Fibroblast of skin of right quadriceps (primary cell): ENCODE measurements at places on chromosomes 12 and 14.

GRCh38 chr12:1977109-1977508, 27.1 kb downstream of the DCP1B start:
- no peak for DNase-seq

GRCh38 chr12:104863296-104863948, 94.7 kb downstream of the SLC41A2 start:
- peak; percentile 75 for DNase-seq

- no peak for DNase-seq
These were observed 12.1 kb downstream of the FGD6 start for GRCh38 chr12:95205016-95205624.

- DNase-seq = no peak
These were observed 12.0 kb downstream of the MGP start for GRCh38 chr12:14873440-14874185.

DNA sequence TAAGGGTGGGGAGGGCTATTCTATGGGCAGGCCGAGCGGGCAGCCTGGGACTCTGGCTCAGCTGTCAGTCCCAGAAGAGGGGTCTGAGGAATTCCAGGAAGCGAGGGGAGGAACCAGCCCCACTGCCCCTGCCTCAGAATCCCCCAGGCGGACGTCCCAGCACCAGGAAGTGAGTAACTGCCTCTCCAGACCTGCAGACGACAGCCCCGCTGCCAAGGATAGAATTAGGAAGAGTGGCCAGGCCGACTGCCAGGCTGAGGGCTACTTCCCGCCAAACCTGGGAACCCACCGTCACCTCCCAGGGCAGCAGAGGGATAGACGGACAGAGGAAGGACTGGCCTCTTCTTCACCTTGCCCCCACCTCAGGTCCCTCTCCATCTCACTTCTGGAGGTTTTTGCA, 6.7 kb upstream of the BDKRB2 start:
- DNase-seq = no peak

DNA sequence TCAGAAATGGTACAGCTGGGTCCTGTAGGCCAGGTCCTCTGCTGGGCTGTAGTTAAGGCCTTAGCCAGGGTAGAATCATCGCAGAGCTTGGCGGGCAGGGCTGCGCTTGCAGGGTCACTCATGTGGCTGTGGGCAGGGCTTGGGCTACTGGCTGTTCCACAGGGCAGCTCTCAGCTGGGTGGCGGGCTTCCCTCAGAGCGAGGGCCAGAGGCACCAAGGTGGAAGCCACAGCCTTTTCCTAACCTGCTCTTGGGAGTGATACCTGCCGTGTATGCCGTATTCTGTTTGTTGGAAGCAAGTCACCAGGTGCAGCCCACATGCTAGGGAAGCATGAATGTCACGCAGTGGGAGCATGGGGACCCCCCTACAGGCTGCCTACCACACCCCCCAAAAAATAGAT, 69.8 kb upstream of the RIN3 start:
- DNase-seq = no peak

DNA sequence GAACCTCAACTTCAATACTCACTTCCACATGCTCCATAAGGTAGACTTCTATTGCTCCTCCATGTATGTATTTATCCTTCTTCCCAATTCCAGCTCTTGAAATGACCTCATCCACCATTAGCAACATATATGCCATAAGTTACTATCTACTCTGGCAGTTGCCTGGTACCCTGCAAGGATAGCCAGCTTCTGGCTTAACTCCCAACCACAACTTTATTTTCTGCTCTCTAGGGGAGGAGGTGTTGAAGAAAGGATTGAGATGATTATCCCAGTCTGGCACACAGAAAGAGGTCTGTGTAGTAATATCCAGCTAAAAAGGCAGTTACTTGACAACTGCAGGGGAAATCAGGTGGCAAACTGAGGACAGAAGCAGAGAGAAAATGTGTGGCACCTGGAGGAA, 71.5 kb upstream of the MDM1 start:
- DNase-seq = peak; percentile 53

DNA sequence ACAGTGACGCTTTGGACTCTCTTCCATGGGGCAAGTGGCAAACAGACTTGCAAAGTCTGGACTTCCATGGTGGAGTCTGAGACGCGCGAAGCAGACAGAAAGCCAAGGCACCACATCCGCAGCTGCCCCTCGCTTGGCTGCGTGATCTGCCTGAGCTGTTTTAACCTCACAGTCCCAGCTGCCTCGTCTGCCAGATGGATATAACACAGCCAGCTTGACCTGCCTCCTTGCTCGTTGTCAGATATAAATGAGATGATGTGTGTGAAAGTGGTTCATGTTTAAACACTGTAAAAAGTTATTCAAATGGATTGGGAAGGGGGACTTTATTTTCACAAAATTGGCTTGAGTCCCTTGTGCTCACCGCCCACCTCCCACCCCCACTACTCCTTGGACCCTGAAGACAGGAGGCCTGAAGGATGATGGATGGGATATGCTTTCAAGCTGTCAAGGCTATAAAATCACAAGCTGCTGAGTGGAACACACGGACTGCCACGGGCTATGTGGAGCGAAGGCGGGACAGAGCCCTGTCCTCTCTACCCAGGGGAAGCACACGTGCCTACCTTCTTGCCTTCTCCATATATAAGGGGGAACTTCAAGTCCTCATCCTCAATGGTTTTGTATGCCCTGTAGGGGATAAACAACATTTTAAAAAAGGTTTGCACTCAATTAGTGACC, 226.9 kb downstream of the MON2 start:
- DNase-seq = no peak

DNA sequence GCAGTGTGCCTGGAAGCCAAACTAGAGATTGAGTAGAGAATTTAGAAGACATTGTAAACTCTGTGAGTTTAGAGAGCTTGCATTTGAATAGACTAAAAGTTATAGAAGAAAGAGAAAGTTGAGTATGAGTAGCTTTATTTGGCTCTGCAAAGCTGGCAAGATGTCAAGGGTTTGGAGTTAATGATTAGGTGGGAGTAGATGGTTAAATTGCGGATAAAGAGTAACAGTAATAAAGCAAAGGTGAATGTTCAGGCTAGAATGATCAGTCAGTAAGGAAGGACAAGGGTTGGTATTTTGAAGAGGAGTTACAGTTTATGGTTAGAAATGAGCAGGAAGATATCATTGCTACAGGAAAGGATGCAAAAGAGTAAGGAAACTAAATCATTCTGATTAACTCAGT, 5.2 kb downstream of the PPM1A start:
- DNase-seq = no peak

DNA sequence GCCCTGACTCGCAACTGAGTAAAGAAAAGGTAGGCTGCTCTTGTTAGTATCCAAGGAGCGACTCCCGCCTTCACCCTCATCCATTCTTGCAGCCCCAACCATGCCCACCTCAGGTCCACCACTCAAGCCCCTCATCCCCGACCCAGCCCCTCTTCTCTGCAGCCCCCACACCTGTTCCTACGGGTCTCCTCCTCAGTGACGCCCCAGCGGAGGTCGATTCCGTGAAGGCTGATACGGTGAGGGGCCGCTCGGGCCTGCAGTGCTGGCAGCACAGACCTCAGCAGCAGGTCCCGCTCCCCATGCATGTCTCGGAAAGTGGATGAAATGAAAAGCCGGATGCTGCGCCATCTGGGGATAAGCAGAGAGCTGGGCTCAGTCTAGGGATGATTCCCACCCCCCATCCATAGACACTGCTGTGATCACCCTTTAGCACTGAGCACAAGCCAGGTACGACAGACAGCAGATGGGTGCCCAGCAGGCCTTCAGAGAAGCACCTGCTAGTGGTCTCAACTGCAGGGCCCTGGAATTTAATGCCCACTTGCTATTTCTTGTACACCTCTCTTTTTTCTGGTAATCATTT, 26.9 kb downstream of the TEP1 start:
- no peak for DNase-seq

DNA sequence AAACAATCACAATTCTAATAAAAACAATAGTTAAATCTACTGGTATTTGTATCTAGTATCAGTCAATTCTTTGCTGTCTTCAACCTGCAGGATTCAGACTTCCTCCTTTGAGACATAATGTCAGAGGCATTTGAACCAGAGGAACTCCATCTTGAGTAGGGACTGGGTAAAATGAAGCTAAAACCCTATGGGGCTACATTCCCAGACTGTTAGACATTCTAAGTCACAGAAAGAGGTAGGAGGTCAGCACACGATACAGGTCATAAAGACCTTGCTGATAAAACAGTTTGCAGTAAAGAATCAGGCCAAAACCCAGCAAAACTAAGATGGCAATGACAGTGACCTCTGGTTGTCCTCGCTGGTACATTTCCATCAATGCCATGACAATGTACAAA, 48.2 kb upstream of the MAP3K9 start:
- peak; percentile 40 for DNase-seq

- DNase-seq = no peak
These were observed 659.8 kb downstream of the DIO2 start for GRCh38 chr14:79551523-79551922.

- no peak for DNase-seq
These were observed 103.2 kb downstream of the KCNMB4 start for GRCh38 chr12:70469221-70469820.

- peak; percentile 36 for DNase-seq
These were observed 900.9 kb downstream of the FLRT2 start for GRCh38 chr14:86430853-86431252.

GRCh38 chr14:58291646-58292045, 6.7 kb upstream of the ARID4A start:
- no peak for DNase-seq

- no peak for DNase-seq
These were observed 238.1 kb upstream of the SEL1L start for GRCh38 chr14:81771651-81772275.

DNA sequence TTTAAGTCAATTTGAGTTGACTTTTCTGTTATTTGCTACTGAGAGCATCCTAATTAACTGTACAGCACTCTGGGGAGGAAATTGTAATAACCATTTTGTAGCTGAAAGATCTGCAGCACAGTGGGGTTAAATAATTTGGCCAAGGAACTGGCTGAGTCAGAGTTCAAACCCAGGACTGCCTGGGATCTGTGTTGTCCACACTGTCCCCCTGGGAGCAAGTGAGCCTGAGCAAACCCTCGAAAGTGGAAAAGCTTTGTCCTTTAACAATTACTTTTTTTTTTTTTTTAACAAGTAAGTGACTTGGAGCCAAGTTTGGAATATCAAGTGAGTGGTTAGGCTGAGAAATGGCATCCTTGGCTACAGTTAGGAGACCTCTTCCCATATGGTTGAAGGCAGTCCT, 247.2 kb upstream of the CCDC196 start:
- no peak for DNase-seq

DNA sequence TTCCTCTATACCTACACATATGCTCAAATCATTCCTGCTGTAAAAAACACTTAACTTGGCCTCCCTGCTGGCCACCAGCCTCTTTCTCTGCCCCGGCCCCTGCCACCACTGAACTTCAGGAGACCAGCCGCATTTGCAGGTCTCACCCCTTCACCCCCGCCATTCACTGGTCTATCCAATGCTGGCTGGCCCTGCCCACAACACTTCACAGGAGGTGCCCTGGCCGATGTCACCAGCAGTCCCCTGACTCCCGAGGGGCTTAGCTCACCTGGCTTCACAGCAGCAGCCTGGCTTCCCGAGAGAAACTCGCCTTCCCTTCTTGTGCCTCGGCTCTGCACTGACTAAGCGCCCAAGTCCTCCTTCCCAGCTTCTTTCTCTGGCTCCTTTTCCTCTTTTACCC, 7.5 kb downstream of the AK7 start:
- no peak for DNase-seq

GRCh38 chr14:85247071-85247470, 282.9 kb upstream of the FLRT2 start:
- no peak for DNase-seq

DNA sequence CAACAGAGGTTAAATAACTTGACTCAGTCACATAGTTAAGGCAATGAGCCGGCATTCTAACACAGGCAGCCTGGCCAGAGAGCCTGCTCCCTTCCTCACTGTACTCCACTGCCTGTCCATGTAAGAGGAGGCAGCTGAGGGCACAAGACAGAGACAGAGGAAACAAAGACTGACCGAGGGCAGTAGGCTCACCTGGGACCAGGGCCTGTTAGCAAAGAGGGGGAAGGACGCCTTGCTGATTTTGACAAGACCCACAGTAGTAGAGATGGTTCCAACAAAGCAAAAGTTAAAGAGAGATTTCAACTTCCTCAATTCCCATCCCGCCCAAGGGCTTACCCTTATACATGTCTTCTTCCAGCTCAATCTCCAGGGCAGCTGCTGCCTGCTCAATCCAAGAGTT, 26.5 kb downstream of the OTUB2 start:
- no peak for DNase-seq

- DNase-seq = no peak
These were observed 820.5 kb upstream of the SEL1L start for GRCh38 chr14:82354126-82354525.

DNA sequence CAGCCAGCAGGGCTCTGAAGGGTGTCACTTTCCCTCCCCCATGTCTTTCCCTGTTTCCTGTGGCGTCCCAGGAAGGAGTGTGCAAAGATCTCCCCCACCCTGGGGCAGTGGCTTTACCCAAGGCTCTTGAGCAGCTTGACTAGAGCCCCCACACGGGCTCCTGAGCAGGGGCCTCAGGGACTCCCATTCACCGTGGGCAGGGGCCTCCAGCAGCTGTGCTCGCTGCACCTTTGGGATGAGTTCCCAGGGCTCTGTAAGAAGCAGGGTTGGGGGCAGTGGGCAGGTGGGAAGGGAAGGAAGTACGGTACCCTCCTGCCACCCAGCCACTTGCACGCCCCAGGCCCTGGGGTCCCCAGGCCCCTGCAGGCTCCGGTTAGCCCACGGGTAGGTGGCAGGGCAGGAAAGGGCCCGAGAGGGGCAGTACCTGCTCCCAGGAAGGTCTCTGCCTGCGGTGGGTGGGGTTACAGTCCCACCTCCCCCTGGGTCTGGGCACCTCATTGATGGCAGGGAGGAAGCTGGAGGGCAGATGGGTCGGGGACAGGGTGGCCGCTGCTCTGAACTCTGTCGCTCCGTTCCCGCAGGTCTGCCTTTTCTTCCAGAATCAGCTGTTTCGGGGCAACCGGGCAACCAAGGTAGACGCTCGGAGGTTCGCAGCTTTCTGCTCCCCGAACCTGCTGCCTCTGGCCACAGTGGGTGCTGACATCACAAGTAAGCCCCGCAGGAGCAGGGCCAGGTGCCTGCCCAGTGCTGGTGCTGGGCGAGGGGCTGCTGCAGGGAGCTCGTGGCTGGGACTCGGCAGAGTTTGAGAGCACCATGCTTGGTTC, 13.0 kb downstream of the ASPG start:
- no peak for DNase-seq

DNA sequence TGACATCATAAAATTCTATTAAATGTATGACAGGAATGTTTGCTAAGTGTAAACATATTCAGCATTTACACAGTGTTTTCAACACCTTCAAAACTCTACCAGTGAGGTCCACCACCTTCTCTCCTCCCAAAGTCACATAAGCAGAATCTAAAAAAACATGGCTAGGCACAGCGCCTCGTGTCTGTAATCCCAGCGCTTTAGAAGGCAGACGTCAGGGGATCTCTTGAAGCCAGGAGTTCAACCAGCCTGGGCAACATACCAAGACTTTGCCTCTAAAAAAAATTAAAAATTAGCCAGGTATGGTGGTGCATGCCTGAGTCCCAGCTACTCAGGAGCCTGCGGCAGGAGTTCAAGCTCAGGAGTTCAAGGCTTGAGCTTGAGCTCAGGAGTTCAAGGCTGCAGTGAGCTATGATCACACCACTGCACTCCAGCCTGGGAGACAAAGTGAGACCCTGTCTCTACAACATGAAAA, 30.0 kb downstream of the NUMB start:
- DNase-seq = peak; percentile 7

GRCh38 chr12:124700810-124701592, 133.6 kb upstream of the NCOR2 start:
- DNase-seq = peak; percentile 80

- DNase-seq = no peak
These were observed 62.7 kb upstream of the FBRSL1 start for GRCh38 chr12:132427174-132427768.
